ENCODE measurements at places on chromosomes 11 and 22.

DNA sequence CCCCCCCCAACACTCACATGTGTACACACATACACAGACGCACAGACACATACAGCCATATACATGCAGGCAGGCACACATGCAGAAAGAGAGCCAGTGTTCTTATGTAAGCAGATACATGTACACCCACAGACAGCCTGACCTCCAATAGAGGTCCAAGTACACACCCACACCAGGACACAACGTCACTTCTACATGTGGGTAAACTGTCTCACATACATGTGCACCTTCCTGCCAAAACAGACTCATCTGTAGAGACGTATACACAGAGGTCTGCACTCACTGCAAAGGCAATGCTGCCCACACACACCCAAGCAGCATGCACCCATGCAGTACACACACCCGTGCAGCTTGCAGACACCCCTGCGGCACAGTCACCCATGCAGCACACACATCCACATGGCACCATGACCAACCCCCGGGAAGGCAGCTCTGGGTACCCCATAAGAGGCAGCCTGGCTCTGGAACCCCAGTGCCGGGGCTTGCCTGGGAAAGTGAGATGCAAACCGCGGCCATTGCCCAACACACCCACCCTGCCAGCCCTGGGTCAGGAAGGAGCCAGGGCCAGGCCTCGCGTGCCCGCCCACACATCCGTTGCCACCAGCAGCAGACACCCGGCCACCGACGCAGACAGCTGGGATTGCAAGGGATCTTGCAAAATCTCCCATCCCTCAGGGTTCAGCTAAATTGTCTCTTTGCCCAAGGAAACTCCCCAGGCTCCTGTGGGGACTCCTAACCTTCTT is 10.1 kb downstream of the CASTOR1 start:
- DNase-seq = no peak

- no peak for DNase-seq
Observed at GRCh38 chr11:2325123-2325522, 23.3 kb downstream of the TSPAN32 start.

DNA sequence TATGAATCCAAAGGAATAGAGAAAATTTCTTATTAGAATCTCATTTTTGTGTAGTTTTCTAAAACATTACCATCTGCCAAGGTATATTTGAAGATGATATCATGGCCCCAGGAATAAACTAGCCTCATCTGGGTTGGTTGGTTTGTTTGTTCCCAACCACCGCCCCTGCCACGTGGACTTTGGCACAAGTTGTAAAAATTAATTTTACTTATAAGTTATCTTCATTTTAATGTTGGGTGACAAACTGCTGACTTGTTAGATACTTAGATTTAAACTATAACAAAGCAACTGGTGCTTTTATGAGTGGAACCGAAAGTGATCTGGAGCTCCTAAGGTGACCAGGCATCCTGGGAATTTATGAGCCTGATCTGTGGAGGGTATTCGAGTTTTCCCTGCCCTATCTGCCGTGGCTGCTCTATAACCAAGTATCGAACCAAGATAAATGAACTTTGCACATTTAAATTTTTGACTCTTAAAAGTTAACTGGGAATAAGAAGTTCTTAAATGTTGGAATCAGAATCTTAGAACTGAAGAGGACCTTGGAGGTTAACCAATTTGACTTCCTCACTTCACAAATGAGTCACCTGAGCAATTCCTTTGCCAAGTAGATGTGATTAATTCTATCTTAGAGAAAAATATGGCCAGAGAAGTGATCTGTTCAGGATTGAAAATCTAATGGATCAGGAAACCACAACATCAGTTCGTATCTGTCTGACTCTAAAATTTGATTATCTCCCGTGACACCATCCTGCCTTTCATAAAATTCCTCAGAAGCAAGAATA is 129.1 kb upstream of the ARHGAP42 start:
- no peak for DNase-seq

DNA sequence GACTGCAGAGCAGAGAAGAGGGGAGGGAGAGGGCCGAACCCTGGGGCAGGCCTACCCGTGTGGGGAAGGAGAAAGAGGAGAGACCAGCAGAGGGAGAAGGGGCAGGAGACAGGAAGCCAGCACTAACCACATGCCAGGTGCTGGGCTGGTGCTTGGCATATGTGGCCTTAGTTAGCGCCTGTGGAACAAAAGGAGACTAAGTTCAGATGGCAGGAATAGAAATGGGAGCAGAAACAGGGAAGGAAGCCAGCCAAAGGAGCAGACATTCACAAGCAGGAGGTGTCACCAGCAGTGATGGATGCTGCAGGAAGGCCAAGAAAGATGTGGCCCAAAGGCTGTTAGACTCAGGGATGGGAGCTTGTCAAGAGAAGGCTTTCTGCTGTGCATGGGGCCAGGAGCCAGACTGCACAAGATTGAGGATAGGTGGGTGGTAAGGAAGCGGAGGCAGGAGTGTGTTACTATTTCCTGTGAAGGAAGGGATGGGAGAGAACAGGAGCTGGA is 26.7 kb downstream of the TREH start:
- no peak for DNase-seq

DNA sequence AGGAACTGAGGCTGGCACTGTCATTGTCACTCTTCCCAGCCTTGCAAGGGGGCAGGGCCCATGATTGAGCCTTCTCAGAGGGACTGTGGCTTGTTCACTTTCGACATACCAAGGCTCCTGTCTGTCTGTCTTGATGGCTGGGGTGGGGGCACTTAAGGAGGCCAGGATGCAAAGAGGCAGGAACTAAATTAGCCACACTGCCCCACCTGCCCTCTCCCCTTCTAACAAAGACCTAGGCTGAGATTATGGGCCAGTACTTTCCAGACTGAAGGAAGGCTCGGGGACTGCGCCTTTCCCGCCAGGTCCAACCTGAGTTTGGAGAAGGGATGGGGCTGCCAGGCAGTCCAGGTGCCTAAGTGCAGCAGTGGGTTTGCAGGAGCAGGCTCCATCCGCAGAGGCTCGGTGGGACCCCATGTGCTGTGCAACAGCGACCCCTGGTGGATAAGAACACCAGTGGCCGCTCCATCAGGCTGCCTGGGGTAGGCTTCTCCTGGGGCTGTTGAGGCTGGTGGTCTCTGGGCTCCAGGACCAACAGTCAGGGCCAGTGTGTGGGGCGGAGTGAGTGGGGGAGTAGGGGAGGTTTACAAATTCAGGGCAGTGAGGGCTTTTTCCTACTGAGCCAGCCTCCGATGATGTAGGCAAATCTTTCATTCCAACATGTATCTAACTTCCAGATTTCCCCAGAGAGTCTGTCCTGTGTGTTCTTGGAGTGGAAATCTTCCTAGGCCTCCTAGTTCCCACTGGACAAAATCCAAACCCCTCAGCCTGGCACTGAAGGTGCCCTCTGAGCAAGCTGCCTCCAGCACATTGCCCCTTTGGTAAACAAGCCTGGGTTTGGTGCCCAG is 93.9 kb downstream of the INSC start:
- DNase-seq = peak; percentile 32

- DNase-seq = no peak
Observed at GRCh38 chr11:15497366-15497765, 382.6 kb downstream of the INSC start.

GRCh38 chr11:27458182-27458581 is 14.4 kb downstream of the LGR4 start:
- no peak for DNase-seq

DNA sequence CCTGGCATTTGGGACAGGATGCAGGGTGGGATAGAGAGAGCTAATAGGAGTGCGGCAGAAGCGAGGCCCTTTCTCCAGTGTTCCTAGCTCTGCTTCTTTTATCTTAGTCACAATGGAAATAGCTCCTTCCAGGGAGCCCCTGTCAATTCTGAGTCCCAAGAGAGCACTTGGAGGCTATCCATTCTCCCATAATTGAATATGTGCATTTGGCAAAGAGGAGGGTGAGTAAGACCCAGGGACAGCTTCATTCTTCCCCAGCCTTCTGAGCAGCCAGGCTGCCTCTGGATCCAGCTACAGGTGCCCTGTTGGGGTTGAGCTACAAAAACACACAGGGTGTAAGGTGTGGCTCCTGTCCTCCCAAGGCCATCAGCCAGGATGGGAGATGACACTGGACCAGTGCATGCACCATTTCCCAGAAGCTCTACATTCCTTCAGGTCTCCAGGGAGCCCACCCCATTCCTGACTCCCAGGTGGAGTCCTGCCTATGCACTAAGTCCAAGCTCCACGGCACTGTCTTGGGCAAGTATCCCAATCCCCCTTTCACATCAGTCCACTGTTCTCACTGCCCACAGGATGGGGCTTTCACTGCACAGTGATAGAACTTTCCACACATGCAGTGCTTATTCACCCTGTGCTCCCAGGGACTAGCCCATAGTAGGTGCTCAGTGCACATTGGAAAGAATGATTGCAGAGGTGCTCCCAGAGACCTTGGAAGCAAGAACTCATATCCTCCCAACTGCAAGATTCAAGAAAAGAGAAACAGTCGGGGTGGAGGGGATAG is 6.2 kb downstream of the MS4A10 start:
- no peak for DNase-seq

DNA sequence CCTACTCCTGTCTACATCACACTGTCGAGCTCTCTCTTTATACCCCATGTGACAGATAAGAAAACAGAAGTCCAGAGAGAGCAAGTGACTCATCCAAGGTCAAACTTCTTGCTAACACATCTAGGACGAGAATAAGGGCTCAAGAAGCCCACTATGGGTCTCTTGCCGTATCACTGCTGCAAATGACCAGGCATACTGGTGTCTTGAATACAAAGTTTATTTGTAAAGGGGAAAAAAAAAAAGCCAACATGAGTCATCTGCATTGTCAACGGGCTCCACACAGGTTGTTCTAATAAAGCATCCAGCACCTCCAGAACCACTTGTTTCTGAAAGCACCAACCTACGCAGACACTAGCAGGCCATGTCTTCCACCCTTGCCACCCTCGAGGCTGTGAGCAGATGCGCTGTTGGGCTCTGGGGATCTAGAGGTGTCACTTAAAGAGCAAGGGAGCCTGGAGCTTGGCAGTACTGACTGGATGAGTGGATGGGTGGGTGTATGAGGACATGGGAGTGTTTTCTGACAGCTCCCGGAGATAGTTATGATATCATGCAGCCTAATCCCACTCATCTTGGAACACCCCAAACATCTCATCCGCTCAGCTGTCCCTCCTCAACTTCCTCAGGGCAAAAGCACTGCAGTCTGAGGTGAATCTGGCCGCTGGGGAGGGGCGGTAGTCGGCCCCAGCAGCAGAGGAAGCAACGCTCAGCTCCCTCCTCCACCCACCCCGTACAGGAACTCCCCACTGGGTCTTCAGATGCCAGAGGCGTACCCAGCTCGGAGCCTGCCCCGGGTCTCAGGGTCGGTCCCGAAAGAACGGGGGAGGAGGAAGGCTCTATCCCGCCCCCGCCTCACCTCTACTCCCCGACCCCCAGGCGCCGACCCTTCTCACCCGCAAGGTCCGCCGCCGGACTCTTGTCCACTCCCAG is 1.0 kb downstream of the SMCO4 start:
- peak; percentile 14 for DNase-seq

GRCh38 chr11:127648583-127648982 is 648.0 kb upstream of the KIRREL3 start:
- no peak for DNase-seq

- no peak for DNase-seq
Observed at GRCh38 chr11:76797341-76798201, 14.4 kb downstream of the TSKU start.

GRCh38 chr11:46718155-46719019 is 626 bp upstream of the F2 start:
- DNase-seq = no peak

- no peak for DNase-seq
Observed at GRCh38 chr22:48581796-48582469, 1245.7 kb downstream of the BRD1 start.

DNA sequence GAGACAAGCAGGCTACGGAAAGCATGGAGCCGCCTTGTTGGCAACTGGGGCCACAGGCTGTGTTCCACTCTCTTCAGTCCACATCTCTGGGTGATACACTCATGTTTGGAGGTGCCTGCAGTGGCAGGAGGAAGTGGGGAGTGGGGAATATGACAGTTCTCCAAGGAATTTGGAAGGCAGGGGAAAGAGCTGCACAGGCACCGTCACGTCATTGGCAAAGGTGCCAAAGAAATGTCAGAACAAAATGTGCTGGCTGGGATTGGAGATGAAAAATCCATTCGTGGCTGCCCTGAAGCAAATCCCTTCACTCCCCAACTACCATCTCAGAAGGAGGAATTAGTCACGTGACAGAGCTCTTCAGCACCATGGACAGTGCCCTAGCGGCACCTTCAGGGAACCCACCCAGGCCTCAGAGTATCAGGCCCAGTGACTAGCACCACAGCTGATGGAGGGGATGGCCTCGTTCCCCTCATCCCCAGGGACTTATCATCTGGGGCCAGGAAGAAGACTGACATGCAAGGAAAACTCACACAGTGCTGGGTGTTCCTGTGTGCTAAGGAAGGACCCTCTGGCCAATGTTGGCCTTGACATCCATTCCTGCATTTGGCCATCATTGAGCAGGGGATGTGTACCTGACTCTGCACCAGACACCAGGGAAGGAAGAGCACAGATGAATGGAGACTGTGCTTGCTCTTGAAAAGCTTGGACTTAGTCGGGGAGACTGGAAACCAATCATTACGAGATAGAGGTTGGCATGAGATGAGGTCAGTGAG is 48.5 kb upstream of the PRDM11 start:
- no peak for DNase-seq

GRCh38 chr11:86558207-86558606 is 114.2 kb downstream of the ME3 start:
- DNase-seq = no peak

- DNase-seq = no peak
Observed at GRCh38 chr11:6269994-6270393, 10.4 kb downstream of the CCKBR start.

DNA sequence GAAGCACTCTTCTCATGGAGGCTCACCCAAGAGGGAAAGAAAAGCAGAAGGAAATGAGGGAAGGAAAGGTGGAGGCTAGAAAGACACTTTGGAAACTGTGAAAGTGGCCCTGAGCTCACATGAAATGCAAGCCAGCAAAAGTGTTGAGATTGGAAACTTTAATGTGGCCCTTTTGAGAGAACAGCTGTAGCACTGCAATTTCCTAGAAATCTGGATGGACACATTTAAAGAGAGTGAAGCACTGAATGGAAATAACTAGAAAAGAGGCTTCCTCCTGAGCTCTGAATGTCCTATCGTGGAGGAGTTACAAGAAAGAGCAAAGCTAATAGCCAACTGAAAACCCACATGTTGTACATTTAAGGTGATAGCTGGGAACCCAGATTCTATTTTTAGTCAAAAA is 56.0 kb downstream of the LIF start:
- DNase-seq = no peak

DNA sequence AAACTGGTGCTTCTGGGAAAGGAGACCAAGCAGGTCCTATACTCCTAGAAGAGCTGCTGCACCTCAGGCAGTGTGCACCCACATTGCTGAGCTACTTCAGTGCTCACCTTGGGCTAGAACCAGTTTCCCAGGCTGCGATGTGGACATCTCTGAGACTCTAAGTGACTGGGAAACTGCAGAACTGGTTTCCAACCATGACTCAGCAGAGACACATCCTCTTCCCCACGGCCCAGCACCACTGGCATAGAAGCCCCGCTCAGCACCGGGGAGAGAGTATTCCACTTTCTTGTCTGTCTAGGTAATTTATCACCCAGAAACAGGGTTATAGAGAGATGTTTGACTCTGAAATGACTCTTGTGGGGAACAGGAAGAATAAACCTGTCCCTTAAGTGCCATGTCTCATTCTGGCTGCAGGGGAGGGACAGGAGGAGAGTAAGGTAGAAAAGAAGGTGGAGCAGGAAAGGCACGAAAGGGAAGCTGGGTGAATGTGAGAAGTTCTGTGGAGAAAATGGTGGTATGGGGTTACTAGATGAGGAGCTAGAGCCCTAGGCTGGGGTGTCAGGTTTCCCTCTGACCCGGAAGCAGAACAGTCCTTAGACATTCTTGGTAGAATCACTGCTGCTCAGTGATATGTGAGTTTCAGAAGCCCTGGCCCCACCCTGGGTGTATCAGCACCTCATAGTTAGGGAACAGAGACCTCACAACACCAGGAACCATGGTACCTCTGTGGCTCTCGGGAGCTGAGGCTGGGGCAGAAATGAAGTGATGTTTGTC is 340.4 kb upstream of the NCAM1 start:
- no peak for DNase-seq
